NCI-H748 treated with DMSO at 0.1 percent for 48 hours (cell line): ENCODE measurements at places on chromosomes 11 and 22.

GRCh38 chr11:16440136-16440535 lies 83.8 kb upstream of the SOX6 start:
- no peak for DNase-seq

GRCh38 chr22:24497841-24498258 lies 2.7 kb downstream of the UPB1 start:
- DNase-seq: no peak

GRCh38 chr22:24033731-24034130 lies 22.6 kb downstream of the CABIN1 start:
- no peak for DNase-seq

- no peak for DNase-seq
Observed at GRCh38 chr11:67006029-67006884, 16.7 kb upstream of the SYT12 start.

GRCh38 chr11:120142441-120143100 lies 4.7 kb upstream of the TRIM29 start:
- DNase-seq: no peak

- DNase-seq: no peak
Observed at GRCh38 chr22:17770180-17771077, 3.8 kb downstream of the BID start.

GRCh38 chr11:64482588-64482987 lies 108.4 kb upstream of the SLC22A12 start:
- DNase-seq: no peak

DNA sequence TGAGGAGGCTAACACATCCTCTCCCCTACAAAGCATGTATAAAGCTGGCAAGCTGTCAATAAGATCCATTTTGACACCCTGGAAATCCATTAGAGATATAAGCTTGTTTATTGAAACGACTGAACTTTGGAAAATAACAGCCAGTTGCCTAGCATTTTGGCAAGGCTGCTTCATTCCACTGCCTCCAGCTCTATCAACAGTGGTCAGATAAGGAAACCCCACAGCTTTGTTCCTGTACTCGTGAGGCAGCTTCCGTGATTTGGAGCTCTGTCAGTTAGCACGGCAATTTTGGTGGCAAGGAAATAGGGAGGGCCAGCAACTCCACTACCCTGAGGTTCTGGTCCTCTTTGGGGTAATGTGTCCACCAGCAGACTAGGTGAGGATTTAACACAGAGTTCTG lies 2.0 kb upstream of the OR51S1 start:
- no peak for DNase-seq

GRCh38 chr11:19220903-19221724 lies 19.3 kb upstream of the CSRP3 start:
- no peak for DNase-seq

DNA sequence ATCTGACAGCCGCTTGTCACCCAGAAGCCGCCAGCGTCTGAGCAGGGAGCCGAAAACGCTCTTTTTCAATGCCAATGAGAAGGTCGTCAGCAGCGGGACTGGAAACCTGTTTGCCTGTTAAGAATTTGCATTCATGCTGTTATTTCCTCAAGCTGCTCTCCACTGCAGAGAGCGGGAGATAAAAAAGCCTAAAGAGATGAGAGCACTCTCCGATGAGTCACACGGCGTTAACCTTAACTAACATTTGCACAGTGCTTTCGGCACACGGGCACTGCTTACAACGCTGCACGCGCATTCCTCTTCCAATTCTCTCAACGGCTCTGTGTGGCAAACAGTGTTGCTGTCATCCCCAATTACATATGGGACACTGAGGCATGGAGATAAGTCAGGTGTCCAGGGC lies 40.0 kb upstream of the RTL6 start:
- DNase-seq: no peak

GRCh38 chr22:36409911-36410756 lies 22.4 kb upstream of the MYH9 start:
- DNase-seq: peak; percentile 91

DNA sequence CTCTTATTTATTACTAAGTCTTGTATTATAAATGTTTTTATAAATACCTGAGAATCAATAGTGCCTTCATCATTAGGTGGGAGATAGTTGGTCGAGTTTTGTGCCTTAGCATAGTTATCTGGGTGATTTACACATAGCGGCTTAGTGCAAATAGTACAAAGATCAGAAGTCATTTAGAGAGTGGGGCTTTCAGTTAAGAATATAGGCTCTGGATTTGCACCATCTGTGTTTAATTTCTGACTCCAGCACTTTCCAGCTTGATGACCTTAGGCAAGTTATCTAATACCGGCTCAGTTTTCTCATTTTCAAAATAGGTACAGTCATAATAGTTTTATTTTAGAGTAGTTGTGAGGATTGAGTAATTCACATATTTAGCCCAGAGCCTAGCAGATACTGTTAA lies 26.4 kb downstream of the PDE3B start:
- DNase-seq: no peak

DNA sequence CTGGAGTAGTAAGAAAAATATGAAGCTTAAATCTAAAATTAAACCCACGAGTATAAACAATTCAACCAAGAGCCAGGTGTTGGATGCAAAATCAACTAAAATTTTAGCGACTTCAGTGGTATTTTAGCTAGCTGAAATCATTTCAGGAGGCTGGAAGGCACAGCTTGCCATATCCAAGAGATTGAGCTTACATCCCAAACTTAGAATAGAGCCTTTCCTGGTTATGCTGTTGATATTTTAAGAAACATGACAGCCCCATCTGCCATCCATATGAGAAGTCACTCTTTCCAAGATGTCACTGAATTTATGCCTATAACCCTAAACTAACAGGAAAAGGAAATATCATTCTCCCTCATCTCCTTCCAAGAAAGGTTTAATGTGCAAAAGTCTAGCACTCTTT lies 334.0 kb downstream of the KCNA4 start:
- DNase-seq: no peak

DNA sequence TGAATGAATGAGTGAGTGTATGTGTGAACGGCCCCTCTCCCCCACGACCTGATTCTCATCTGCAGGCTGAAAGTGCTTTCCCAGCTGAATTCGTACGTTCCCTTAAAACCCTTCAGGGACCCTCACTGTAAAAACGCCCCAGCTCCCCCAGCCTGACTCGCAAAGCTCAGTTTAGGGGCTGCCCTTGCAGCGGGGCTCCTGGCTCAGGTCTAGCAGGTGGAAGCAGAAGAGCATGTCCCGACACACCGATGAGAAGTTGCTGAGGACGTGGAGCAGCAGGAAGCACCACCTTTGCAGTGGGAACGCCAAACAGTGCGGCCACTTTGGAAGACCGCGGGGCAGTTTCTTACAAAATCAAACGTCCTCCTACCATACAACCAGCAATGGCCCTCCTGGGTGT lies 3.6 kb upstream of the MRPL23 start:
- no peak for DNase-seq

GRCh38 chr22:25182131-25183110 lies 17.2 kb upstream of the CRYBB3 start:
- DNase-seq: no peak

- DNase-seq: no peak
Observed at GRCh38 chr22:41742918-41743317, 43.6 kb downstream of the MEI1 start.

DNA sequence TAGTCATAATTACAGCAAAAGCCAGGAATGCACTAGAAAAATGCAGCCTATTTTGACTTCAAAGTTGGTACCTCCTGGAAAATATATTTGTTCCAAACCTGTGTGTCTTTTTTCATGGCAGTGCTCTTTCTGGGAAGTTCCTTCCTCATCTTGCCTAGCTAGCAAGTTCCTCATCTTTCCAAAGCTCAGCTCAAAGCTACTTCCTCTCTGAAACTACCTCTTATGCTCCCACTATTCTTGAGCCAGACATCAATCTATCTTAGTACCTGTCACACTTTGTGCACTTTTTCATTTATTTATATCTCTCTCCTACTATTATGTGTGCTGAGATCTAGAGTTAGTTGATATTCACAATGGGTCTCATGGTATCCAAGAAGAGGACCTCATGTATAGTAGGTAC lies 191.6 kb upstream of the CCDC90B start:
- DNase-seq: no peak

DNA sequence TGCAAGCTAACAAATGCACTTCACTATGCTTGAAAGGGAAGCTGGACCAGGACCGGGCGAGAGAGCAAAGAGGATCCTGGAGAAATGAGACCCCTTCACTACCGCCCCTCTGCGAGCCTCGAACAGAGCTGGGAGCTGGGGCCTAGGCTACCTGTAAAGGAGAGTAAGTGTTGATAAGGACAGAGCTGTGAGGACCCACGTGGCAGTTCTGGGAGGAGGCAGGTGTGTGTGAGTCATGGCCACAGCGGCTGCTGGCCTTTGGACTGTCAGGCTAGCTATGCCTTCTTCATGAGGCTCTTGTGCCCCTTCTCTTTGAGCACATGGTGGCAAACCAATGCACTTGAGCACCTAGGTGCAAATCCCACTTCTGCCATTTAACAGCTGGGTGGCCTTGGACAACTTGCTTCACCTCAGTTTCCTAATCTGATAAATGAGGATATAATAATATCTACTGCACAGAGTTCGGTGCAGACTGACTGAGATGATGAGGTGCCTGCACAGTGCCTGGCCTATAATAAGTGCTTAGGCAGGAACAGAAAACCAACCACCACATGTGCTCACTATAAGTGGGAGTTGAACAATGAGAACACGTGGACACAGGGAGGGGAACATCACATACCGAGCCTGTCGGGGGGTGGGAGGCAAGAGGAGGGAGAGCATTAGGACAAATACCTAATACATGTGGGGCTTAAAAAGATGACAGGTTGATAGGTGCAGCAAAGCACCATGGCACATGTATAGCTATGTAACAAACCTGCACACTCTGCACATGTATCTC lies 35.3 kb upstream of the KCNJ11 start:
- no peak for DNase-seq

- DNase-seq: no peak
Observed at GRCh38 chr11:76661834-76662434, 8.6 kb downstream of the LRRC32 start.

DNA sequence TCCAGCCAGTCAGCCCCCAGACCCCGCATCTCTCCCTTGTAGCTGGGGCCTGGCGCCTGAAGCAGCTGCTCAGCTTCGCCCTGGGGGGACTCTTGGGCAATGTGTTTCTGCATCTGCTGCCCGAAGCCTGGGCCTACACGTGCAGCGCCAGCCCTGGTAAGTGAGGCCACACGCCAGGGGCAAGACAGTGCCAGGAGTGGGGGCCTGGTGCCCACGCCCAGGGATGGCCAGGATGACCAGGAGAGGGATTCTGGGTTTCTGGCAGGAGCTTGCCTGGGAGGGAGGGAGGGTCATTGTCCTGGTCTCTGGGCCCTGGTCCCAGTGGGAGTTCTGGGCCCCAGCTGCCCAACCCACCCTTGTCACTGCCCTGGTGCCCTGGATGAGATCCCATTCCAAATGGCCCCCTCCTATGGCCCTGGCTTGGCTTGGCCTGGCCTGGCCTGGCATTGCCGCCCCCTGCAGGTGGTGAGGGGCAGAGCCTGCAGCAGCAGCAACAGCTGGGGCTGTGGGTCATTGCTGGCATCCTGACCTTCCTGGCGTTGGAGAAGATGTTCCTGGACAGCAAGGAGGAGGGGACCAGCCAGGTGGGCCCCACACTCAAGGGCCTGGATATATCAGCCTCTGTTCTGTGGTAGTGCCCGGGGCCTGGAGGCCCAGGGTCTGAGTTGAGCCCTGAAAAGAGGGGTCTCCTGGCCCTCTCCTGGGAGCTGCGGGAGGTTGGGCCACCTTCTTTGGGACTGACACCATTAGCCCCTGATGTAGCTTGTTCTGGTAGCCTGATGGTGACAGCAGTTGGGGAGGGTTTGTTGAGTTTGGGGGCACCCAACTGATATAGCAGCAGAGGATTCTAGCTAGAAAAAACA lies 3.7 kb downstream of the SLC39A13 start:
- no peak for DNase-seq

GRCh38 chr11:131664816-131665215 lies 294.4 kb downstream of the NTM start:
- no peak for DNase-seq

DNA sequence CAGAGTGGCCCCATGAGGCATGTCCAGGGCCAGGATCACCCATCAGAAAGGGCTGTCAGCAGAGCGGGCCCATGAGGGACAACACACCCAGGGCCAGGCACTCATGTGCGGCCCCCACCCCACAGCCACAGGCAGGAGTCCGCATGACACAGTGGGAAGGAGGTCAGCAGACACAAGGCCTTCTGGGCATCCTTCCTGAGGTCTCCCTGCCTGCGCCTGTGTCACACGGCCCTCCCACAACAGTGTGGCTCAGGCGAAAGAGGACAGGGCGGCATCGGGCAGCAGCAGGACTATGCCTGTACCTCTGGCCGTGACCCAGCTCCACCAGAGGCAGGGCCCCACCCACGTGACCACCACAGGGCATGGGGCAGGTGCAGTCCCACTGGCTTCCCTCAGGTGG lies 27.1 kb downstream of the CHID1 start:
- no peak for DNase-seq

GRCh38 chr22:40001800-40002577 lies 7.2 kb downstream of the FAM83F start:
- no peak for DNase-seq

DNA sequence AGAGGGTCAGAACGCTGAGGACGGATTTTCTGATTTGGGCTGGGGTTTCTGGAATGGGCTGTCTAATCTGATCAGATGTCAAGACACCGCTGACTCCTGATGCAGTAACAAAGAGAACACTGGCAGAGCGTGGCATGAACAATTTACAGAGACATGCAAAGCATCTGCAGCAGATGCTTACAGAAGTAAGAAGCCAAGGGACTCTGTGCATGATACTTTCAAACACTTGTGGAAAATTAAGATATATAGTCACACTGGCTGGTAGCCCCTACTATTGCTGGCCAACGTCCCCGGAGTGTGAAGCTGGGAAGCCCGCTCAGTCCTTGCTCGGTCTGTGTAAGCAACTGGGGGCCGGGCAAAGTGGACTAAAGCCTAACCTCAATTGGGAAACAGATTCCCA lies 903.7 kb downstream of the BRD1 start:
- no peak for DNase-seq

GRCh38 chr11:17596711-17597110 lies 49.7 kb downstream of the OTOG start:
- no peak for DNase-seq

GRCh38 chr11:123434262-123434661 lies 4.2 kb downstream of the GRAMD1B start:
- DNase-seq: no peak

DNA sequence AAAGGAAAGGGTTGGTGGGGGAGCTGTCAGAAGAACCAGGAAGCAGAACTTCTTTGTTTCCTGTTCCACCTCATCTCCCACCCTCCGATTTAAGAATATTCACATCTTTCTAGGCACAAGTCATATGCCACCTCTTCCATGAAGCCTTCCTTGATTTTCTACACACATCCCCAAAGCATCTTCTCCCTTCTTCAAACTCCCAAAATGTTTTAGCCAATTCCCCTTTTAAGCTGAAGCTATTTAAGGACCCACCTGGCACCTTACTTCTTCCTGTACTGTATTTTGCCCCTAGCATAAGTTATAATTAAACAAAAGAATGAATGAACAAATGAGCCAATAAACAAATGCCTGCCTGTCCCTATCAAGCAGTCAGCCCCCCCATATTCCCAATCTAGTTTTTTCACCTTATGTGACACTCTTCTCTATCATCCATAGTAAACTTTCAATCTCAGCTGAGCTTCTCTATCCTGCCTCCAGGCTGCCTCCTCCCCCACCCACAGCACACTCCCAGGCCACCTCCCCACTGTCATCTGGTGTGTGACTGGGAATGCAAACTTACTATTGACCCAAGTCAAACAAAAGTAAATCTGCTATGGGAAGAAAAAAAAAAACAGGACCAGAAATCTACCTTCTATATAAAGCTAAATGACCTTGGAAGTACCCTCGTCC lies 3.9 kb downstream of the TNKS1BP1 start:
- DNase-seq: no peak

- DNase-seq: no peak
Observed at GRCh38 chr11:78708388-78708787, 133.7 kb upstream of the NARS2 start.
